ENCODE measurements at places on chromosomes 16 and 17.

DNA sequence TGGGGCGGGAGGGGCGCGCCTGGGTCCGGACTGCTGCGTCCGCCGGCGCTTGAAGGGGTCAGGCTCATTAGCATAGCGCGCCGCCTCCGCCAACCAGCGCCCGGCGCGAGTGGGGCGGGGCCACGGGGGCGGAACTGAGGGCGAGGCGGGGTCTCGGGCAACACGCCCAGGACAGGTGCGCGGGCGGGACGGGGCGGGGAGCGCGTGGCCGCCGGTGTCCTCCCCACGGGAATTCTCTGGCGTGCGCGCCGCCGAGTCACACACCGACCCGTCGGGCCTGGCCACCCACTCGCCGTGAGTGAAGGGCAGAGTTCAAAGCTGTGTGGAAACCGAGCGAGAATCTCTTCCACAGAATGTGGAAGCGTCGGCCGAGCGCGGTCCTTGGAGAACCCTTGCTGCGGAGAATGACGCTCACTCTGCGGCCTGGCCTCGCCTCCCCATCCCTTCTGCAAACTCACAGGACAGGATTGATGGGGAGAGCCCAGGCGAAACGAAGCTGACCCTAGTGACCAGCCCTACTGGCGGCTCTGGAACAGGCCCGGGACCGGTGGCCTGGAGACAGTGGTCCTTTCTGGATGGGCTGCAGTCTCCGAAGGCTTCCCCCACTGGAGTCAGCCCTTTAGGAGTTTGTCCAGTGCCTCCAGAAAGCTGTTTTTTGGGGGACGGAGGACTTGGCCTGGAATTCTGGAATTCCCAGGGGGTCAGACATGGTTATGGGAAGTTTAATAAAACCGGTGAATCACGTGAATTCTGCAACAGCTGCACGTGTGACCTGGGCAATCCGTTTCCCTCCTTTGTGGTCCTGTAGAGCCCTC is at the start of gene SNAI3:
SNAI3 (minus strand) TSS at position 69 of the 815 bp plus-strand sequence. CDS start 101 bp downstream, outside the sequence.
- no peak for DNase-seq

DNA sequence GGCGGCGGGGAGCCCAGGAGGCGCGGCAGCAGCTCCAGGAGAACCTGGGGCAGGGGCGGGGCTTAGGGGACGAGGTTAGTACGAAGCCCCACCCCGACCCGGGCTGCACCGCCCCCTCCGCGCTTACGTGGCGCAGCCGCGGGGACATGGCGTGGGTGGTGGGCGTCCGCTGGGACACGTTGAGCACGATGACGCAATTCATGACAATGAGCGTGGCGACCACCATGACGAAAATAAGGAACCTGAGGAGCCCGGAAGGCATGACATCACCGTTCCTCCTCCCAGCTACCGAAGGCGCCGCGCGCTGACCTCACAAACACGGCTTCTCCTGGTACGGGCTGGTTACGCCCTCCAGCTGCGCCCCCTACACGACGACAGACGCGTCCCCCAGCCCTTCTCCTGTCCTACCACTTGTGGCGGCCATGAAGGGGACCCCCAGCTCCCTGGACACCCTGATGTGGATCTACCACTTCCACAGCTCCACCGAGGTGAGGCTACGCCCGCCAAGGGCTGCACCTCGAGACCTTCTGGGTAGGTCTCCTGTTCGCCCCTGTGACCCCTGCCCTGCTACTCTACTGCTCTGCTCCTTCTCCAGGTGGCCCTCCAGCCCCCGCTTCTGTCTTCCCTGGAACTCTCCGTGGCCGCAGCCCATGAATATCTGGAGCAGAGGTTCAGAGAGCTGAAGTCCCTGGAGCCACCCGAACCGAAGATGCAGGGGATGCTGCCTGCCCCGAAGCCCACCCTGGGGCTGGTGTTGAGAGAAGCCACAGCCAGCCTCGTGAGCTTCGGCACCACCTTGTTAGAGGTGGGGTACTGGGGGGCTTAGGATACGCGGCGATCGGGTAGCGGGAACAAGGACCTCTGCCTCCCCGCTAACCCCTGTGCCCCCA is at the start of gene C17orf107:
C17orf107 (plus strand) TSS at position 196 of the 890 bp plus-strand sequence; CDS start at position 423, 227 bp downstream.
- DNase-seq, result peak; percentile 3

GRCh38 chr17:82276938-82277337 is 3.4 kb upstream of the CSNK1D start:
- DNase-seq, result no peak

DNA sequence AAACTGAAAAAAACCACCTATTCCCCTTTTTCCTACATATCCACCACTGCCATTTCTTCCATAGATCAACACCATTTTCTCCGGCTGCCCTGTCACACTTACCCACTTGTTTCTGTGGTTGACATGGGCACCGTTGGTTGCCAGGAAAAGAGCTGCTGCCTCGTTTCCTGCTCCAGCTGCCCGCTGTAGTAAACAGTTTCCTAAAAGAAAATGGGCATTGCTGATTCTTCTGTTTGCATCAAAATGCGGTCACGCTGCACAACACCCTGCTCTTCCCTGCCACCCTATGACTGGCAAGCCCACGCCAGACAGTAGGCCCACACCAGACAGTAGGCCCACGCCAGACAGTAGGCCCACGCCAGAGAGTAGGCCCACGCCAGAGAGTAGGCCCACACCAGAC is 46.3 kb downstream of the CYB5D2 start:
- no peak for DNase-seq

DNA sequence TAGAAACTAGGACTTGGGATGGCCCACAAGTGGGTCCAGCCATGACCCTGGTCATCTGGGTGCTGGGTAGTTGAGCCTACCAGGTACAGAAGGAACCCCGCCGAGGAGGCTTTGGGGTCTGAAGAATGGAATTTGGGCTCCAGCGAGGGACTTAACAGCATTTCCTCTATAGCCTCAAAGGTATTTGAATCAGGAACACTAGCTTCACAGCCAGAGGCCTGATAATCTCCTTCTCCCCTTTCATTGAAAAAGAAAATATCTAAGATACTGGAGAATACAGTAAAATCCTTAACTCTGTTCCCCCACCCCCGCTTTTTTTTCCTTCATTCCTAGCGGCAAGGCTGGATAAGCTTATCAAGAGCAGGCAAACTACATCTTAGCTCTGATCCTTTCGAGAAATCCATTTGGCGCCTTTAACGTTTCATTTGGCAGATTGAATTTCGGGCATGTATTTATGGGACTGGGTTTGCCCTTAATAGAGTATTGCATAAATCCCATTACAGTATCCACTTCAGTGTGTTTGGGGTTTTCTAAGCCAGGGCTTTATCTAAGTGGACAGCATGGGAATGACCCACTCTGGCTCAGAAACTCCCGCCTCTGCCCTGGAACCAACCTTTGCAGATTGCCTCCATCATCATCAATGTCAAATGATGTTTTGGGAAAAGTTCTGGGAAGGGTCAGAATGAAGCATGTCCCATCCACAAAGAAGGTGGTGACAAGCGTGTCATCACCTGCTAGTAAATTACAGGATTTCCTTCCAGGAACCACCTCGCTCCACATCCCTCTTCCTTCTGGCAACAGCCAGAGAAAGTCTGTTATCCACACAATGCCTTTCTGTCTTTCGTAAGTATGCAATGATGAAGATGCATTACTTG is 36.9 kb downstream of the XYLT1 start:
- no peak for DNase-seq

DNA sequence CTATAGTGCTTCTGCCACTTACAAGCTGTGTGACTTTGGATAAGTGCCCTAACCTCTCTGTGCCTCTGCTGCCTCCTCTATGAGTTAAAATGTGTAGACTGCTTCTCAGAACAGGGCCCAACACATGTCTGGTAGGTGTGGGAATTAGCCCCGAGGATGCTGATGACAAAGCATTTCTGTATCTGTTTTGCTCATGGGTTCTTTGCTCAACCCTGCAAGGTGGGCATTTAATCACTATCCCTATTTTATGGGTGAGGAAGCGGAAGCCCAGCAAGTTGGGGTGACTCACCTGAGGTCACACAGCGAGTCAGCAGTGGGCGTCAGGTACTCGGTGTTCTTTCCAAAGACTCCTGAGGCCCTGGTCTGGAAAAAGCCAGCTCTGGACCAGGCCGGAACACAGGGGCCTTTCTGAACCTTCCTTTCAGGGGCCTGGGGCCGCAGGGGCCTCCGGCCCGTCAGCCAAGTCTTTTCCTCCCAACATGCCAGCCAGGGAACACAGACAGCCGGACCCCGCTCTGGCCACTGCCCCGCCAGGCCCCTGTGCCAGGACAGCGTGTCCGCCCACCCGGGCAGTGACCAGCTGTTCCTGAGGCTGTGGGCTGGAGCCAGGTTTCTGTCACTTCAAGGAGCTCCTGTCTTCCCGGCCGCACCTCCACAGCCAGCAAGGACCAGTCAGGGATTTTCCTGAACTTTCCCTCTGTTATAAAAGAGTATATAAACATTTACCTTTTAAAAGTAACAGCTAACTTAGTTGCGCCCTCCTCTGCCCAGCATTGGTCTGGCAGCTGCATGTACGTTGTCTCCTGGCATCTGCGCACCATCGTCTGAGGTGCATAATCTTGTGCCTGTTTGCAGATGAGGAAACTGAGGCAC is 62.5 kb downstream of the SREBF1 start:
- DNase-seq, result peak; percentile 25

- peak; percentile 15 for DNase-seq
Observed at GRCh38 chr17:14080847-14081251, 11.5 kb downstream of the COX10 start.

DNA sequence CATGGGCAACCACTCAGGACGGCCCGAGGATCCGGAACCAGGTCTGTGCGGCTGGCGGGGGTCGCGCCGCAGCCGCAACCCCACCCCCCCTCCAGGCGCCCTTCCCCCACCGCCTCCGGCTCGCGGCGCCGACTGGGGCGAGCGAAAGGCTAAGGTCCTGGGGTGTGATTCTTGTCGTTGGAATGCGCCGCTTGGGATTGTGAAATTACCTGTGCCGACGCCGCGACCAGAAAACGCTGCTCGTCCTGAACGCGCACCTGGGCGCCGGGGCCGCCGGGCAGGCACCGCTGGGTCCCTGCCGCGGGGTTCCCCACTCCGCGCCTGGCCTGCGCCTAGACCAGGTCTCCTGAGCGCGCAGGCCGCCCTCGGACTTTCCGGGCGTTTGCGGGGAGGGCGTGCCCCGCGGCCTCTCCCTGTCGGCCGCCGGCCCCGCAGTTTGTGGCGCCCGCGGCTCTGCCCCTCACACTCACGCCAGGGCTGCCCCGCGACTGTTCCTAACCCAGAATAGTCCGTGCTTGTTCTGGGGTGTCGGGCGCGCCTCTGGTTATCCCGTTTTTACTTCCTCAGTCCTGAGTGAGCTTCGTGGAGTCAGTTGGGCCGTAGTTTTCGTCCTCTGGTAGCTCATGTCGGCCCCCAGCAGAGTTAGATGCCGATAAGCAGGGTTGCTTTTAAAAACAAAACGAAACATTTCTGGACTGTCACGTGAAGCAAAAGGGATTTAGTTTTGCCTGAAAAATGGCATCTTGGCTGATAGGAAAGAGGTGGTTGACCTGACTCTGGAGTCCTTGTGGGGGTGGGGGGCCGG is 147.2 kb downstream of the SPECC1 start:
- DNase-seq, result no peak

DNA sequence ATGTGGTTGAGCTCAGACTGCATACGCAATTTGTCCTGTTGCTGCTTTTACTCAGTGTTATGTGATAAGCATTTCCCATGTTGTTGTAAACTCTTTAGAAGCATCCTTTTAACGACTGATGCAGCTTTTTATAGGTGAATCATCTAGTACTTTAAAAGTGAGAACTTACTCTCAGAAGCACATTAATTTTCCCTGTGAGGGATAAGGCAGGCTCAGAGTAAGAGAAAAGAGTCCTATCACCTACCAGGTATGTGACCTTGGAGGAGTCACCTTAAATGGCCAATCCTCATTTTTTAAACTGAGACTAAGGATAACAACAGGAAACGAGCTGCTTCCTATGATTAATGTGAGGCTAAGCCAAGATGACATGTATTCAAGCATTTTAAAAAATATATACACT is 34.4 kb upstream of the GAN start:
- peak; percentile 23 for DNase-seq

- no peak for DNase-seq
Observed at GRCh38 chr17:47866941-47867340, 16.0 kb upstream of the SP6 start.

DNA sequence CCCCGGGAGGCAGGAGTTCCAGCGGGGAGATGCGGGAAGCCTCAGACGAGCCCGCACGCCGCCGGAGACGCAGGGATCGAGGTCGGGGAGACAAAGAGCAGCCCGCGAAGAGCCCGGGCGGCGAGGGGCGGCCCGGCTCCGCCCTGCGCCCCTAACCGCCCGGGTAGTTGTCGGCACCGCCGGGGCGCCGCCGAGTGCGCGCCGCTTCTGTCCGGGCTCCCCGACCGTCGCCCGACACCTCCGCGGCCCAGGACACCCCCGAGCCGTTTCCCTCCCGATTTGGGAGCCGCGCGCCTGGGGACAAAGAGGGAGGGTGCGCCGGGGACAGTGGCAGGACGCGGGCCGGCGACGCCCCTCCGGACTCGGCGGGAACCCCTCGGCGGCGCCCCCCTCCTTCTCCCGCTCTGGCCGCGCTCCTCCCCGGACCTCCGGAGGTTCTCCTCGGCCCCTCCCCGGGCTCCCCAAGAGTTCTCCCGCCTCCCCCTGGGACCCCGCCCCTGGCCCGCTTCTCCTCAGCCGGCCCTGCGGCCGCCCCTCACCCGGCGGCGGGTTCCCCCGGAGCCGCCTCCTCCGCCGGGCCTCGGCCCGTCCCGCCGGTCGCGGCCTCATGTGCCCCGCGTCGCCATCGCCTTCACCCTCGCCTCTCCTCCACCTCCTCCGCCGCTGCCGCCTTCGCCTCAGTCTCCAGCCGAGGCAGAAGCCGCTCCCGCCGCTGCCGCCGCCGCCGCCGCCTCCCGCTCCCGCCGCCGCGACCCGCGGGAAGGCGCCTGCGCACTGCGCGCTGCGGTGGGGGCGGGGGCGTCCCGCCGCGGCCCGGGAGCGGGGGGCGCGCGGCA is at the start of gene GJC1:
GJC1 (minus strand) TSS at position 765 of the 836 bp plus-strand sequence. CDS start 24,470 bp downstream, outside the sequence.
- no peak for DNase-seq

GRCh38 chr16:86939609-86940008 is 361.3 kb downstream of the FOXL1 start:
- no peak for DNase-seq

- peak; percentile 38 for DNase-seq
Observed at GRCh38 chr16:46929378-46930332, 43.8 kb downstream of the DNAJA2 start.

DNA sequence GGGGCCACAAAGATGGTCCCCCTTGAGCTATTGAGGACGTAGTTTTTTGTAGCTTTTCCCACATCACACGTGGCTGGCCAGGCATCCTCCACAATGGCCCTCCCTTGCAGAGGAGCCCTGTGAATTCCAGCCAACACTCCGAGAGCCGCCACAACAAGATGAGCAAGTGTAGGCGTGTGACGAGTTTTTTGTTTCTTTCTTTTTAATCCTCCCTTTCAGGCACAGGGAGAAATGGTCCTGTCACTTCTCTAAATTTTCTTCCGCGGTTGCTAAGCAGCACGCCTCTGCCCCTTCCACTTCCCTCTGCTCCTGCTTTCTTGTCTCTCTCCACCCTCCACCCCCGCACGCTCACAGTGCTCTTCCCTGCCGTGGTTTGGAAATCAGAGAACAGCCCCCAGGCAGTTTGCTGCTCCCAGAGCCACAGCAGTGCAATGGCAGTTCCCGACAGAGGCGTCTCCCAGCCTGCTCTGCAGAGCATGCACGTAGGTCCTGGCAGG is 68.0 kb upstream of the MRTFB start:
- peak; percentile 72 for DNase-seq

- DNase-seq, result no peak
Observed at GRCh38 chr17:80956321-80957190, 35.1 kb upstream of the CHMP6 start.

GRCh38 chr16:88491001-88491559 is 38.0 kb downstream of the ZFPM1 start:
- DNase-seq, result no peak

Data from HFFc6 (cell line).